ENCODE measurements at places on chromosomes 4 and X. TPM values are rescaled to one million over a fixed set of nuclear protein-coding genes. Genes with fewer than 3 reads are reported as not detected.

DNA sequence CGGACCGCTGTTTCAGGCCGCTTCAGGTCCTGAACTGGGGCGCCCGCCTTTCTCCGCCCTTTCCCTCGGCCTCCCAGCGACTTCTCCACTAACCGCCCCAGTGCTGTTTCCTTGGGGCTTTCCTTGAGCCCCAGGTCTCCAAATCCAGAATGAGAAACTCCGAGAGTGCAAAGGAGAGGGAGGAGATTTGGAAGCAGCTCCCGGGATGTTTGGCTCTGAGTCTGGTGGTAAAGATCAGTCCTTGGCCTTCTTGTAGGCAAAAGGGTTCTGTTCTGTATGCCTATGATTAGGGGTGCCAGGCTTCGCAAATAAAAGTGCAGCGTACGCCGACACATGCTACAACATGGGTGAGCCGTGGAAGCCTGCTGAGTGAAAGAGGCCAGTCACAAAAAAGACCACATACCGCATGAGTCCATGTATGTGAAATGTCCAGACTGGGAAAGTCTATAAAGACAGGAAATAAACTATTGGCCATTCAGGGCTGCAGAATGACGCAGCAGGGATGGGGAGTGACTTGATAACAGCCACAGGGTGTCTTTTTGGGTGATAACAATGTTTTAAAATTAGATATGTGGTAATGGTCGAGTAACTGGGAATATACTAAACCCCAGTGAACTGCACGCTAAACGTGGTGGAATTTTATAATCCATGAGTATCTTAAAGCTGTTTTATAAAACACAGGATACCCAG, 99.8 kb downstream of the TRAPPC11 start:
- DNase-seq: no peak

DNA sequence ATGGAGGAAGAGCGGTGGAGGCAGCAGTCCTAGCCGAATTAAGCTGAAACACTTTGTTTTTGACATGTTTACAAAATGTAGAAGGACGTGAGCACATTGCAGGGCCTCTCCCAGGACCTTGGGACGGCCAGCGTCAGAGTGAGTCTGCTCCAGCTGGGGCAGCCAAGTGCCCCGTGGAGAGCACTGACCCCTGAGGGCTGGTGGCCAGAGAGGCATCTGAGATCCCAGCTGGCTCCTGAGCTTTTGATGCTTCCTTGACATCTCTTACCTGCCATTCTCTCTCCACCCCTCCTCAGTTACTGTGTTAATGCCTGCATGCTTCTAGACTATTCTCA, 24.7 kb downstream of the NAT8L start:
- DNase-seq: no peak

DNA sequence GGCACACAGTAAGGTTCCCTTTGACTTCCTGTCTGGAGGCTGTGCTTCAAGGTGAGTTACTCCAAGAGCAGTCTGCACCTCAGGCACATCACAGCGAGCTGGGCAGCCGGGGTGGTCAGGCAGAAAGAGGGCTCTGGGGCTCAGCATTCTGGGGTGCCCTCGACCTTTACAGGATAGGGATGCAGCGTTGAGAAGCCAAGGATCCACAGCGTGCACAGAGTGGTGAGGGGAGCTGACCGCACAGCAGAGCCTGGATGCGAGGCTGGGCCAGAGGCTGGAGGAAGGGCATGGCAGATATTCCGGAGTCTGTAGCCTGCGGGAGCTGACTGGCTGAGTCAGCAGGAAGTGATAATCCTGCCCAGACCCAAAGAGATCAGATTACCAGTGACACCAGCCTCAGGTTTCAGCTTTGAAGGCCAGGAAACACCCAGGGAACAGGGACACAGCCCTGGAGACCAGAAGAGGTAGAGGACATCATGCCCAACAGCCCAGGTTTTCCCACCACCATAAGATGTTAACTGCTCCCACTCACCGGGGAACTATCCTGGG, 38.4 kb upstream of the PDLIM3 start:
- peak; percentile 80 for DNase-seq

DNA sequence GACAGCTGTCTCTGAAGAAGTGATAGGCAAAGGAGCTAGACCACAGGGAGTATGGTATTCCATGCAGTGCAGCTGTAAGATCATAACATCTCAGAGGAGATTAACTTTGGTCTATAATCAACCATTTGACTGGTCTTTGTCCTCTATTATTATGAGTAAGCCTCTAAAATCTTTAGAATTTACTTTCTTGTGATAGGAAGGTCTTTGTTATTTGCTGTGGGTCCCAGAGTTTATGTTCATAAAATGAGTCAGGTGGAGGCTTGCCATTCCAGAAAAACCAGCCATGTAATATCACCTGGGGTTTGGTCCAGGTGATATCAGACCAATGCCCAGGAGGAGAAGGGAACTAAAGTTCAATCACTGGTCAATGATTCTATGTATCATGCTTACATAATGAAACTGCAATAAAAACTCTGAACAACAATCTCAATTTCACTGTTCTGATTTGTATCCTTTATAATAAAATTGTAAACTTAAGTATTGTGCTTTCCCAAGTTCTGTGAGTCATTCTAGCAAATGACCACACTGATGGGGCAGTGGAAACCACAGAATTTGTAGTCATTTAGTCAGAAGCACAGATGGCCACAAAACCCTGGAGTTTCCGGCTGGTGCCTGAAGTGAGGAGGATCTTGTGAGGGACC, 239.6 kb upstream of the TRAM1L1 start:
- DNase-seq: peak; percentile 96

DNA sequence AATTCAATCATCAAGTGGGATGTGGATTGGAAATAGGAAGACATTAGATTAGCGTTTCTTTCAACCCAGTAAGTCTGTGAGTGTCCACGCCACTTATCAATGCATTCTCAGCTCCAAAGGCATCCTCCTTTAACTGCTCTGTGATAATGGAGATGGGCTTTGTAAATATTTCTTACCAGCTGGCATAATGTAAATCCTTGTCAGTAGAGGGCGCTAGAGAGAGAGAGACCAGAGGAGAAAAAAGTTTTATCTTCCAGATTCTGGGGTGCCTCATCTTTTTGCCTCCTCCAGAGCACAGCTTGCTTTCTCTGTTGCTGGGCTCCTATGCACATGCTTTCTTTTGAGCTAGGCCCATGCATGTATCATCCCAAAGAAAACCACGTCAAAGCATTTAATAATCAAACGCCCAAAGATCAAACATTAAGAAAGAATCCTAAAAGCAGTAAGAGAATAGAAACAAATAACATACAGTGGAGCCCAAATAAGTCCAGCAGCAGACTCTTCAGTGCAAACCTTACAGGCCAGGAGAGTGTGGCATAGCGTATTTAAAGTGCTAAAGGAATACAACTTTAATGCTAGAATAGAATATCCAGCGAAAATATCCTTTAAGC, 9.6 kb upstream of the MTMR1 start:
- peak; percentile 33 for DNase-seq

DNA sequence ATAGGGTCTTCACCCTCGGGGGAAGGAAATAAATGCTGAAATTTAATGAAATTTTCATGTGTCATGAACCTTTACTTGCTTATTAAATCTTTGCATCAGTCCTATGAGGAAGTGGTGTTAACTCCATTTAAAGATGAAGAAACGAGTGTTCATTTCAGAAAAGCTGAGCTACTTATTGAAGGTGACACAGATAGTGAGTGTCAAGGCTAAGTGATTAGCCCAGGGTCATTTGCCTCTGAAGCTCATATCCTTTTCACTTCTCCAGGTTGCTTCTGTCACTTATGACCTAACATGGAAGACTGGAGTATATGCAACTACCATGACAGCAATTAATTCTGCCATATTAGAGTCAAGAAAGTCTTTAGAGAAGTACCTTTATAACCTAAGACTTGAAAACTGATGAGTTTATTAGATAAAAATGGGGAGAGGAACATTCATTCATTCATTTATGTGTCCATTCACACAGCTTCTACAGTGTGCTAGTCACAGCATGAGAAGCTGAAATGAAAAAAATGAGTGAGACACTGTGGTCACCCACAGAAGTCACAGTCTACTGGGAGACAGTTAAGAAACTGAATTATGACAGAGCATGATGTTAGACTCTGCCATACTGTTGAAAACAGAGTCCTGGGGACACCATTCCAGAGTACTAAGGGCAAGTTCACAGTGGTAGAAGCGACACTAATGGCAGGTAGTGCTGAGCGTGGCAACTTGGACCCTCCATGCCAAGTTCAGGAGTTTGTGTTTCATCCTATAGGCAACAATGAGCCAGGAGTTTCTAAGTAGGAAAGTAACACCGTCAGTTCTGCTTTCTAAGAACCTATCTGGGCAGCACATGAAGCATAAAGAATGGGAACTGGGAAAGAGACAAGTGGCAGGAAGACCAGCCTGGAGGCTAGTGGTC, 21.3 kb downstream of the ALPK1 start:
- no peak for DNase-seq

The BEX1 gene
- 0.27 TPM for polyA plus RNA-seq

DNA sequence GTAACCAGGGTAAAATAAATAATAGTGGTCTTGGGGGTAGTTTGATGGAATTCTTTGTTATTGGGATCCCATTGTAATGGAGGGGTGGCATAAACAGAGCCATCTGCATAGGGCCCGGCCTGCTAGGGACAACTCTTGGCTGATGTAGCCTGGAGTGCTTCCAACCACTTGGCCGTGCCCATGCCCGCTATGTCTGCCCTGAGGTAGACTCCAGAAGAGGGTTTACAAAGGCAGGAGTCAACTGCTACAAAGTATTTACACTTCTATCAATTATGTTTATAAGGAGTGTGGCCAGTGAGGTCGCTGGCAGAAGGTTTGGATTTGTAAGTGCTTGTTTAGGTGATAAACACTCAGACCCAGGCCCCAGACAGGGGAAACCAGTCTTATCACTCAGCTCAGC, 8.1 kb downstream of the RASL11B start:
- DNase-seq: no peak

GRCh38 chrX:55489314-55490009, at the start of gene USP51:
Gene USP51, minus strand, starts transcription at chrX:55489848. Its CDS starts 909 bp downstream, at chrX:55488939.
- peak; percentile 51 for DNase-seq

The IRS4 gene
- polyA plus RNA-seq: not detected

GRCh38 chr4:2253160-2254084, 8.5 kb downstream of the MXD4 start:
- DNase-seq: no peak

The SLC49A3 gene
- polyA plus RNA-seq: 0.36 TPM

GRCh38 chrX:5842601-5843000, 386.1 kb downstream of the NLGN4X start:
- no peak for DNase-seq

- no peak for DNase-seq
These were observed 71.0 kb downstream of the AFF1 start for GRCh38 chr4:87005690-87006425.

DNA sequence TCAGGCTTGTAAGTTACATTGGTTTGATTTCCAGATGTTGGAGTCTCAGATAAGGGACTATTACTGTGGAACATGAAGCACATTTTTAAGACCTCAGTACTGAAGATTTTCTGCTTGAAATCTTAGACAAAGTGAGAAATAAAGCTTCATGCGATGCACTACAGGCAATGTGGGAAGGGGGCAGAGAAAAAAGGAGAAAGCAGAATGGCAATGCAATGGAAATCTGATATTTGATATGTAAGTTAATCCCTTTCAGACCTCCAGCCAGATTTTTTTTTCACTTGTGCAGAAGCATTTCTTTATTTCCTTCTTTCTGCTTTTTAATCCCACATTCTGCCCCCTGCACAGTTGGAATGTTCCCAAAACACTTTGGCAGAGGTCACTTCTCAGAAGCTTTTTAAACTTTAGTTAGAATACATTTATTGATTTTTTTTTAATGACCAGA, 174.3 kb downstream of the ADGRL3 start:
- DNase-seq: peak; percentile 0

DNA sequence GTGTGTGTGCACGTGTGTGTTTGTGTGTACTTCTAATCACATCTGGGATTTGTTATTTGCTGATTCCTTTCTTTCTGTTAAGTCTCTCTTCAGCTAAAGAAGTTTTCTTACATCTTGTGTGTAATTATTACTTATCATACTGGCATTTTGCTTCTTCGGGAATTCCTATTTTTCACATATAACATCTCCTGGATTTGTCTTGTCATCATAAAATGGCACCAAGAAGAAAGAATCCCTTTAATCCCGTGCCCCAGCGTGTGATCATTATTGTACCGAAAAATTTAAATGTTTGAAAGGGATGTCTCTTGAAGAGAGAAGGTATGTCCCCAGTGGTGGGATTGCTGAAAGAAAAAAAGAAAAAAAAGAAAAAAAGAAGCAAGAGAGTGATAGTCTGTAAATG, 72.3 kb downstream of the ZFX start:
- no peak for DNase-seq

The SGMS2 gene
- 13.4 TPM for polyA plus RNA-seq

DNA sequence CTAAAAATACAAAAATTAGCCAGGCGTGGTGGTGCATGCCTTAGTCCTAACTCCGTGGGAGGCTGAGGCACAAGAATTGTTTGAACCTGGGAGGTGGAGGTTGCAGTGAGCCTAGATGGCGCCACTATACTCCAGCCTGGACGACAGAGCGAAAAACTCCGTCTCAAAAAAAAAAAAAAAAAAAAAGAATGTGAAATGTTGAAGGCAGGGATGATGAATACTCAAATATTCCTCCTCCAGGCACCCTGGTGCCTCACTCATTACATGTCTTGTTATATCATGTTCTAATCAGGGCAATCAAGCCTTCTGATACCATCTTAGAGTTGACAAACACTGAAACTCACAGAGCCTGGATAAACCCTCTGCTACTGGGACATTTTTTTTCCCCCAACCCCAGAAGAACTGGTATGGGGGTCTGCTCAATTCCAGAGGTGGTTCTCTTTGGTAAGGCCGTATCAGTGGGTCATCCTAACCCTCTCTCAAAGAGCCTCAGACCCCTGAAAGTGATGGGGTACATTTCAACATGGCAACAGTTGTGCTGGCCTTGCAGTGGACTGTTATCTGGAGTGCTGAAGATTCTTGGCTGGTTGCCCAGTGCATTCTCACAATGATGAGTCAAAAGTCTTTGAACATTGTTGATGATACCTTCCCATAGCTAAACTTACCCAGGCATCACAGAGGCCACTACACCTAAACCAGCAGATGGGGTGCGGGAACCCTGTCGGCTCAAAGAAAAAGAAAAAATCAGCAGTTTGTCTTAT, 2.4 kb upstream of the SH3KBP1 start:
- DNase-seq: peak; percentile 83

The MAGEA12 gene
- polyA plus RNA-seq: not detected

GRCh38 chr4:188171551-188171950, 32.3 kb downstream of the TRIML1 start:
- DNase-seq: peak; percentile 6

GRCh38 chr4:162056990-162057389, 106.8 kb downstream of the FSTL5 start:
- DNase-seq: no peak

- DNase-seq: no peak
These were observed 199.0 kb upstream of the LNX1 start for GRCh38 chr4:53790286-53790685.

- peak; percentile 13 for DNase-seq
These were observed 136.4 kb downstream of the MAPK10 start for GRCh38 chr4:86223472-86223871.

- no peak for DNase-seq
These were observed 12.3 kb upstream of the CHRNA9 start for GRCh38 chr4:40322811-40323210.
